Stimulated activated CD8-positive, alpha-beta memory T cell treated with anti-CD3 and anti-CD28 coated beads, Interleukin-7, amount 100 ng/mL, for 24 hours (primary cell): ENCODE measurements at places on chromosomes 3 and 15.

- DNase-seq: no peak
These were observed at the start of gene RTP4 for GRCh38 chr3:187368251-187369088. RTP4 (plus strand) TSS chr3:187368385; CDS start chr3:187368442, 57 bp downstream.

DNA sequence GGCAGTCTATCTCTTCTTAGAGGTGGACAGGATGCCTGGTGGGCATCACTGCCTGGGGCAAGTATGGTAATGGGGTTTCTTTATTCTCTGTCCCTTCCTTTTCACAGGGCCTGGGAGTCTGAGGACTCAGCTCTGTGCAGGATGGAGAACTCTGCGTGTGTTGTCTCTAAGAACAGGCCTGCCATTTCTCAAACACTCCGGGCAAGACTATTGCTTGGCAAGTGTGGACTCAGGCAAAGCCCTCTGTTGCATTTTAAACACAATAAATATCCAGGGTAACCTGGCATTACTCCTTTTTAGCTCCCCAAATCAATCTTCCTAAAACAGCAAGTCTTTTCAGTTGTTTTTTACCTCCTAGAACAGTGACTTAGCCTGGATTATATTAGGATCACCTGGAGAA lies 185.1 kb upstream of the ROPN1 start:
- DNase-seq: no peak

DNA sequence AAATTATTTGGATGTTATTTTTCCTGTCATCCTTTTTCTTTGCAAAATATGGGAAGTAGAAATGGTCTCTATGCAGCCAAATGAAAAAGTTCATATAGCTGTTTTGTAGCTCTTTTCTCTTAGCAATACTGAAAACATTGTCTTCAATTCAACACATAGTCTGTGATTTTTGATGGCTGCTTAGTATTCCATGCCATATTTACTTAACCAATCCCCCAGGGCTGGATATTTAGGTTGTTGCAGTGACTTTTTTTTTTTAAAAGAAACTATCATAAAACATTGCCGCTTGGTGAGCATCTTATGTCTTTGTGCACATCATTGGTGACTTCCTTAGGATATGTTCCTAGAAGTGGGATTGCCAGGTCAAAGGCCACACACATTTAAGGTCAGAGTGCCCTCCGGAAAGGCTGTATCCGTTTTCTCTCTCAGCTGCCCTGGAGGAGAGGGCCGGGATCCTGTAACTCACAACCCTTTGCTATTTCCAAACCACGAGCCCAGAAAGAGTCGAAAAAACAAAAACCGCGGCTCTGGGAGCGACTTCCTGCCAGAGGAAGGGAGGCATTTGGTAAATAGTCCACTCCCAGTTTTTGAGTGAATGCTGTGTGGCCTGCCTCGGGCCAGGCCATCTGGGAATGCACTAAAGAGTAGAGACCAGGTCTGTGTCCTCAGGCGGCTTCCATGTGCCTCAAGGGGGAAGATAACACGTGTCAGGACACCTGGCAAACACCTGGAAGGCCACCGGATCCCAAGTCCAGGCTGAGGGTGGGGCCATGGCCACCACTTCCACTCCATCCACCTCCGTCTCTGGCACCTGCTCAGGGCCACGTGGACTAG lies 41.9 kb downstream of the SMAD6 start:
- DNase-seq: no peak

- no peak for DNase-seq
These were observed 513.1 kb upstream of the CBLB start for GRCh38 chr3:106381939-106382335.

DNA sequence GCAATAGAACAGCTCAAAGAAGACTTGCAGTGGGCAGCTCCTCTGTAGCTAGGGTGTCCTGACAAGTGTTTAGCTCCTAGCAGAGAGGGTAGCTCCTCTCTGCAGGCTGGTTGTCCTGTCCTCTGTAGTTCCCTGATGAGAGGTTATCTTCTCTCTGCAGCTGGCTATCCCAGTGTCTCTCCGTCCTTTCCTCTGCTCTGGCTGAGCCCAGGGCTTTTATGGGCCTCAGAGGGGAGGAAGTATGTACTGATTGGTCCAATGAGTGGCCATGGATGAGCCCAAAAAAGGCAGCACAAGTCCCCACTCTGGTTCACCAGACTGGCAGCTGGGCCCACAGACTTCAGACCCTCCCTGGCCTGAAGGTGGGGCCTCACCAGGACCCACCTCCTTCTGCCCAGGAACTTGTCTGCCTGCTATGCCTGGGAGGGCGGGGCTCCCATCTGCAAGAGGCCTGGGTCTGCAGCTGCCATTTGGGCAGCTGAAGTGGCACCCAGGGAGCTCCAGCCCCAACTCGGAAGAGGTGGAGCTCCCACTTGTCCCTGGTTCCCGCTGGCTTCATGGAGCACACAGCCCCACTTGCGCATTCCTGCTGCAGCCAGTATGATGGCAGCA lies 27.2 kb upstream of the MEX3B start:
- no peak for DNase-seq

DNA sequence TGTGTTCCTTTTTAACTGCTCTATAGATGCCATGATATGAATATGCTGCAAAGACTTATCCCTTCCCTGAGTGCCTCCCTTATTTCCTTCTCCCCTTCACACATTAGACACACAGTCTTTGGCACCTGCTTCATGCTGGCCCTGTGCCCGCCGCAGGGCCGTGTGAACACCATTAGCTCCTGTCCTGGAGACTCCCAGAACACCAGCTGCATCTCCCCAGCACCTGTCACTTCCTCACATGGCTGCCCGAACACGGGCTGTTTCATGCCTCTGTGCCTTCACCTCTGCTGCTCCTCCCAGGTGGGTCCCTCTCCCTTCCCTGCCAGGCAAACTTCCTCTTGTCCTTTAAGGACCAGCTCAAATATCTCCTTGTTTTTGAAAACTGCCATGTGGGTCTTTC lies 40.5 kb upstream of the SEC13 start:
- DNase-seq: no peak

GRCh38 chr15:47609693-47610092 lies 107.6 kb upstream of the SEMA6D start:
- DNase-seq: no peak

- DNase-seq: no peak
These were observed 71.0 kb downstream of the PBRM1 start for GRCh38 chr3:52614689-52615088.

DNA sequence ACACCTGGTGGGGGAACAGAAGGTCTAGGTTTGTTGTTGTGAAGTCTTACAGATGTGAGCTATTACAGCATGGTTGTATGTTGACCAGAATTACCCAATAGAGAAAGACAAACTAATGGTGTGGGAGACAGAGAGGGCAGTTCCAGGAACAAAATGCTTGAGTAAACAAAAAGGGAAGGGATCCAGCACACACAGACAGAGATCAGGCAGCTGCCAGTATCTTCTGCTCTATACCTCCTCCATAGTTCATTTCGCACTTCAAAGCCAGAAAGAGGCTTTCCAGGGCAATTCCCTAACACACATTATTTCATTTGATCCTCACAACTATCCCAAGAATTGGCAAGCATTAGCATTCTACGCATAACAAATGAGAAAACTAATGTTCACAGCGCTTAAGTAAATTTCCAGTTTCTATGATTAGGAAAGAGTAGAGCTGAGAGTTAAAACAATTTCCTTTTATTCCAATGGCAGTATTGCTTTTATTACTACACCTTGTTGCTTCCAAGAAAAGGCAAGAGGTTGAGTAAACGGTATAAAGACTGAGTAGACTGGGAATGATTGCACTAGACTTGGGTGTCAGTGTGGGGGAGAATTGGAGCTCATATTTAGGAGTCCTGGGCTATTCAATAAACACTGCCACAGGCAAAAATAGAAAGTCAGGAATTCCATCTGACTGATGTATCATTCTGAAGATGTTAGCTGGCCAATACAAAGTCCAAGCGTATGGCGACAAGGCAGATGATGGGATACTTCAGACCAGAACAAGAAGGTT lies 39.7 kb upstream of the ZNF280D start:
- DNase-seq: no peak

GRCh38 chr3:161197855-161198850 lies 23.0 kb upstream of the NMD3 start:
- DNase-seq: no peak

GRCh38 chr15:73593304-73594074 lies 39.7 kb downstream of the NPTN start:
- DNase-seq: no peak

DNA sequence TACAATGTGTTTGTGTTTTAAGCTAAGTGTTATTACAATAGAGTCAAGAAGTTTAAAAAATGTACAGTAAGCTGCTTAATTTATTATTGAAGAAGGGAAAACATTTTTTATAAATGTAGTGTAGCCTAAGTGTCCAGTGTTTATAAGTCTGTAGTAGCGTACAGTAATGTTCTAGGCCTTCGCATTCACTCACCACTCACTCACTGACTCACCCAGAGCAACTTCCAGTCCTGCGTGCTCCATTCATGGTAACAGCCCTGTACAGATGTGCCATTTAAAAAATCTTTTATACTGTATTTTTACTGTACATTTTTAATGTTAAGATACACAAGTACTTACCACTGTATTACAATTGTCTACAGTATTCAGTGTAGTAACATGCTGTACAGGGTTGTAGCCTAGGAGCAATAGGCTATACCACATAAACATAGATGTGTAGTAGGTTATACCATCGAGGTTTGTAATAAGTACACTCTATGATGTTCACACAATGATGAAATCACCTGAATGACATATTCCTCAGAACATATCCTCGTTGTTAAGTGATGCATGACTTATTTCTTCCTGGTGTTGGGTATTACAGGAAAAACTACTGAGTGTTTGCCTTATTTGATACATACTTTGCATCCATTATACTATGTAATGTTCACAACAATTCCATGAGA lies 156.6 kb upstream of the NUDT16 start:
- no peak for DNase-seq

DNA sequence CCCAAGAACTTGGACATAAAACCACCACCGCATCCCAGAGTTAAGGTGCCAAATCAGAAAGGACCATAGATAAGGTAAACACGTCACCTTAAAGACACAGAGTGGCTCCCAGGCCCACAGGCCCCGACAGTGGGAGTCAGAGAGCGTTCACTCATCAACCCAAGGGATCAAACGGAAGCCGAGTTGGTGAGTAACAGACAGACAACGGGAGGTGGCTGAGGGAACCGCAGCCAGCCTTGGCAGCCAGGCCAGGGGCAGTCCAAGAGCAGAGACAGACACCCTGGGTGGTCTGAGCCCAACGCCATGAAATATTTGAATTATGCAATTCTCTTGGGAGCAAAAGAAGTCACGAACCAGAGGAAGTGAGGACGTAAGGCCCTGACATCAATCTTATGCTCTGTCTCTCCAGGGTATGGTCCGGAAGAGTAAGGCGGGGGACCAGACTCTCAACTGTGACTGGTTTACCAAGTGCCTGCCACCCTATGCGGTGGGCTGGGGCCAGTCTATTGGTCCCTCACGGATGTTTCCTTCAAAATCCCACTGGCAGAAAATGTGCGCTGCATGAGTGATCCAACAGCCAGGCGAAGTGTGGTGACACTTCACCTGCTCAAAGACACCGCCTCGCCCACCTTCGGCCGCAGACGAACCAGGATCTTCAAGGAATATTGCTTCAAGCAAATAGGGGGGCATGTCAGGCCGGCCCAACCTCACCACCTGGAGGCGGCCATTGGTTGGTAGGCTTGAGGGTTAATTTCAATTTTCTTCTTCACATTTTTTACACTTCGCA lies 34.3 kb downstream of the TMEM44 start:
- no peak for DNase-seq

GRCh38 chr15:65376767-65377104 lies 1.1 kb downstream of the IGDCC3 start:
- no peak for DNase-seq

GRCh38 chr15:78098131-78098755 lies 5.9 kb downstream of the SH2D7 start:
- DNase-seq: no peak

DNA sequence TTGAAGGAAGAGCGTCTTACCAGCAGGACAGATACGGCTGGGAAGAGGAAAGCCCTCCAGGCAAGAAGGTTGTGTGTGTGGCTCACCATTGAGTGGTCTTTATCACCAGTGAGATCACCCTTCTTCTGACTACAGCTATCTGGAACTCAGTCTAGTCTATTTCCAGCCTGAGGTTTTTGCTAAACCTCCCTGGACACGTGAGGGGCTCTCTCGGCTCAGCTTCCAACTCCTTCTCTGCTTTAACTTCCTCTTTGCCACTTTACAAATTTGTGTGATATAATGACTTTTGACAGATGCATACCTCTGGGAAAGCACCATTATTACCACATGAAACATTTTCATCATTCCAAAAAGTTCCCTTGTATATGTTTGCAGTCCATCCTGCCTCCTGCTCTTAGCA lies 15.3 kb upstream of the ROPN1 start:
- DNase-seq: no peak

DNA sequence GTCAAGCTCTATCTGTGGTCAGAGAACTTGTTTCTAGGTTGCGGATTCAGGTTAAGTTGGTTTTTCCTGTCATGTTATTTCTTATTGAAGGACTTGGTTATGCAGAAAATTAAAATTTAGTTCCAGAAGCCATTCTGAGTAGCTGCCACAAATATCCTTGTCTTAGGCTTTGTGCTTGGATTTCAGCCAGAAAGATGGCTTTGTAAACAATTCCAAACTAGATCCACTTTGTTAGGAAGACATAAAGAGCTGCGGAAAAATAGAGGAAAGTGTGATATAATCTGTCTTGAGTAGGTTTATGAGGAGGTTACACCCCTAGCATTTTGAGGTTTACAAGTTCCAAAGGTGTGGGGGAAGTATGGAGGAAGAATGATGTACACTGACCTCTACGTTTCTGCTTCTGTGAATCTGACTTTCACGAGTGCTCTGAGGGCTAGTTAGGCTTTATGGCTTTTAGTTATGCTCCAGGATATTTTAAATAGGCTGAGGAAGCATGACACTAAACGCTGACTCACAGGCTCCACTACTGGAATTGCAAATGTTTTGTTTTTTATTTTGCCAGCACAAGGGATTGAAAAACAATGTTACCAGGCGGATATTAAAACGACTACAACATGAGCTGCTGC lies 46.3 kb upstream of the UTS2B start:
- no peak for DNase-seq

DNA sequence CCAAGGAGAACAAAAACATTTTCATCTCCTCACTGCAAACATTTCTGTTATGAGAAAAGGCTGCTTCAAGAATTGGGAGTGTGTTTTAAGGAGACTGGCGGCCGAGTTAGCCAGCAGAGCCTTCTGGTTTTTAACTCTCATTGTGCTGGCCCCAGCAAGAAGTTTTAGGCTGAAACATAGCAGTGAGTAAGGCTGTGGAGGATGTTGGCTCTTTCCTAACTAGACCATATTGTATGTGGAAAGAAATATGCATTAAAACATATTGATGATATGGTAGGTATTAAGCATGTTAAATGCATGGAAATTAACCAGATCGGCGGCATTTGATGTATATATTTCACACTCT lies 90.7 kb downstream of the TIGIT start:
- DNase-seq: no peak

GRCh38 chr15:91863621-91864255 lies 10.2 kb downstream of the SLCO3A1 start:
- no peak for DNase-seq

- DNase-seq: no peak
These were observed 88.6 kb upstream of the ZNF385D start for GRCh38 chr3:21839592-21839991.

DNA sequence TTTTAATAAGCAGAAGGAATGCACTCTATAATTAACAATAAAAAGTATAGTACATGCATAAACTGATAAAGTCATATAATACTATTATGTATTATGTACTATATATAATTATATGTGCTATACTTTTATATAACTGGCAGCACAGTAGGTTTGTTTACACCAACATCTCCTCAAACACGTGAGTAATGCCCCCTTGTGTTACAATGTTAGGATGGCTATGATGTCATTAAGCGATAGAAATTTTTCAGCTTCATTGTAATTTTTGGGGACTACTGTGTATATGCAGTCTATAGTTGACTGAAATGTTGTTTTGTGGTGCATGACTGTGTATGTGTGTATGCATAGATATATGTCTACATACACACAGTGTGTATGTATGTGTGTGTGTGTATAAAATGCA lies 100.6 kb downstream of the SLMAP start:
- no peak for DNase-seq
